ENCODE measurements at places on chromosomes 2 and 18.

DNA sequence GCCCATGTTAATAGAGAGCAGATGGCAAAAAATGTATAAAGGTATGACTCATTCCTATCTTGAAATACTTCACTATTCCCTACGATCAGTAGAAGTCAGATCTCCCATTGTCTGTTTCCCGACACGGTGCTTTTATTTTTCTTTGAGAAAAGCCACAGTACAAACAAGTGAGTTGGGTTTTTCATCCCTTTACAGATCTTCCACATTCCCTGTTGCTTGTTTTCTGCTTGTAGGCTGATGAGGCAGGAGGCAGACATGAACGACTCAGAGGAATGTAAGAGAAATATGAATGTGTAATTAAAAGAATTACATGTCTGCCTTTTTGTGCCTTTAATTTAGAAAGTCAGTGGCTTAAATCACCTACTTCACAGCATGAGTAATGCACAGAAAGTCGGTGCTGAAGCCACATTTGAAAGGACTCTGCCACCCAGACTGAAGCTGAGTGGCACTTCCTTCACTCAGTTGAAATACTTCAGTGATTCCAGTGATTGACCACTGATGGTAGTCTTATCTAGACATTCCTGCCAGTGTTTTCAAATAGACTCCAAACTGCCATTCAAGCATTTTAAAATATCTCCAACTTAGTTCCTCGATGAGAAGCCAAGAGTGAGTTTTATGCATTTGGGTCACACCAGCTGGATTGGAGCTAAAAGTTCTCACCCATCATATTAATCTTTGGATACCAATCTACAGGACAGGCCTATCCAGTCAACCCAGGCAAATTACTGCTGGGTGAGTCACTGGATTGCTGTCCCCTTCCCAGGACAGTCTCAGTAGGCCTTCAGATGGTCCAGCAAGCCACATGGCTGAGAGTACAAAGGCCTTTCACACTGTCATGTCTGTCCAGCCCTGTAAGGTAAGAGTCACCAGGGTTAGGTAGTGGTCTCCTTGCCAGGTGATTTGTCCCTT, 79.0 kb downstream of the COLEC12 start:
- DNase-seq, result peak; percentile 72

DNA sequence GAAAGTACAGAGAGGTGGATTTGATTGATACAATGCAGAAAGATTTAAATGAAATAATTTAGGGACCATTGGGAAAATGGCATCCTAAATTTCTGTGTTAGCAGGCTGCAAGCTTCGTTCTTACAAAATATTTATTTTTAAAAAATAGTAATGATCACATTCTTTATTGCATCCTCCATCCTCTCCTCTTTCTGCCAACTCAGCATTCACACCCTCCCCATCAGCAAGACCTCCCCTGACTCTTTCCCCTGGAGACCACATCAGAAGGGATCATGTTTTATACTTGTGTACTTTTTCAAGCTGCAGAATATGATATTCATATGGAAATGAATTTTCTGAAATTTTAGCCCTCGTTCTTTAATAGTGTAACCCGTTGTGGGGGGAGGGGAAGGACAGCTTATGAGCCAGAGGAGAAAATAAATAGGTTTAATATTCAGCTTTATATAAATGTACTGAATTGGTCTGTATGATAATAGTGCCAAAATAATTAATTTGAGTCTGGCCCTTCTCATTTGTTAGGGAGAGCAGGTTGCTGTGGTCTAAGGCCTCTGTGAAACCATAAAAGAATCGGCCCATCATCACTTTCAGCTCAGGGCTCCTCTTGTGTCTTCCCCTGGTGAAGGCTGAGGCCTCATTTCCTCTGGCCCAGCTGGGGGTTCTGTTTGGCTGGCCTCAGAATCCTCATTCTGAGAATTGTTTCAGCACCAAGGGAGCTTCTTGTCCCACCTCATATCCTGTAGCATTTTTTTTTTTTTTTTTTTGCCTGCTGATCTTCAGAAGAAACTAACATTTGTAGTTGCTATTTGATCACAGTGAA, 330.8 kb downstream of the TXNL1 start:
- DNase-seq, result no peak

DNA sequence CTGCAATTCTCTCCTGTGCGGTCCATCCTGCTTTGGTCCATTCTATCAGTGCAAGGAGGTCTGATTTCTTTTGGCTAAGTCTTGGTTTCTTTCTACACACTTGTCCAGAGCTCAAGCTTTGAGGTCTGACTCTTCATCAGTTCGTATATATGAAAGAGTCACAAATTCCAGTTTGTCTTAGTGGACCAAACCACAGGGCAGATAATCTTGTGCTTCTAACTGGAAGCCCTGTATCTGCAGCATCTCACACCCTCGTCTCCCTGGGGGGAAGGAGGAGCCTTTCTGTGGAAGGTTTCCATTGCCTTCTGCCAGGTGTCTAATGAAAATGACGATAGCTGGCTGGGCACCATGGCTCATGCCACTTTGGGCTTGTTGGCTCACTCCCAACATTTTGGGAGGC, 148.5 kb downstream of the SPP2 start:
- no peak for DNase-seq

DNA sequence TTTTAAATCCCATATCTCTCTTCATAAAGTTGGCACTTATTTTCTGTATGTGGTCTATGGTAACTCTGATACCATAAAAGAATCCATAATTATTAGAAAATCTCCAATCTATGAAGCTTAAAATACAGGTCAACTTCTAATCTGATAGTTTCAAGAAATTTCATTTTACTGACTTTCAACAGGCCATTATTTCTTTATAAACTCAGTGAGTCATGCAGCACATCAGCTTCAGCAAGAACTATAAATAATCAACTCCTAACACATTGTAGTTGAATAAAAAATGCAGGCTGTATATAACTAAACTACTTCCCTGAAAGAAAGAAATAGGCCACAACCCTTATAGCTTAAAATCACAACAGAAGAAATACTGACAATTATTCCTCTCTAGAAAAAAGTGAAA, 204.3 kb upstream of the CCDC150 start:
- DNase-seq, result peak; percentile 15

GRCh38 chr2:69177785-69178636, 165.0 kb downstream of the ANTXR1 start:
- peak; percentile 98 for DNase-seq

GRCh38 chr2:68371581-68371980, 6.5 kb downstream of the PLEK start:
- DNase-seq, result no peak

DNA sequence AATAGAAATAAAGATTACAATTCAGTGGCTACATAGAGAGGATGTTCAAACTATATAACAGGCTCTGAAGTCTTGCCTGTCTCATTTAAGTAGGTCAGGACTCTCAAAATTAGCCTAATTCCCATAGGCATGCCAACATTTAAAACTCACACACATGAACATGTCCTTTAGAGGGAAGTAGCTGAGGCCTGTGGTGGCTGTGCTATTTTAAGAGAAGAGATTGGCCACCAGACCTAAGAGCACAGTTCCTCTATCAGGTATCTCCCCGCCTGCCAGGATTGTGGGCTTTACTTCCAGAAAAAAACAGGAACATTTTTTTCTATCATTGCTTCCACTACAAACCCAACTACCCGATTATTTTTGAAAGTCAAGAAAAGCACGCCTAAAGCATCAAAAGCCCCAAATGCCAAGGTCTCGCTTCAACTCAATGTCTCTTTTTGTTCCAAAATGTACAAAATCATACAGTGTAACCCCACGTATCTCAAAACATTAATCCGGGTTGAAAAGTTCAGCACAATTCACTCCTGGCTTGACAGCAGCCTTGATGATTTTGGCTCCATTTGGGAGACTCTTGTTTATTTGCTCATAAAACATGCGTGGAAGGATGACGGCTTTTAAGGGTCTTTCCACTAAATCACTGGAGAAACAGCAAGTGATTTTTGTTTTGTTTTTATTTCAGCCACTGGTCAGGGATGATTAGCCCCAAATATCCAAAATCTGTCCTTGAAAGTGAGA, 15.3 kb downstream of the FHL2 start:
- no peak for DNase-seq

GRCh38 chr2:190891372-190891771, 10.8 kb downstream of the GLS start:
- no peak for DNase-seq

GRCh38 chr2:156190517-156190916, 142.0 kb downstream of the NR4A2 start:
- no peak for DNase-seq

DNA sequence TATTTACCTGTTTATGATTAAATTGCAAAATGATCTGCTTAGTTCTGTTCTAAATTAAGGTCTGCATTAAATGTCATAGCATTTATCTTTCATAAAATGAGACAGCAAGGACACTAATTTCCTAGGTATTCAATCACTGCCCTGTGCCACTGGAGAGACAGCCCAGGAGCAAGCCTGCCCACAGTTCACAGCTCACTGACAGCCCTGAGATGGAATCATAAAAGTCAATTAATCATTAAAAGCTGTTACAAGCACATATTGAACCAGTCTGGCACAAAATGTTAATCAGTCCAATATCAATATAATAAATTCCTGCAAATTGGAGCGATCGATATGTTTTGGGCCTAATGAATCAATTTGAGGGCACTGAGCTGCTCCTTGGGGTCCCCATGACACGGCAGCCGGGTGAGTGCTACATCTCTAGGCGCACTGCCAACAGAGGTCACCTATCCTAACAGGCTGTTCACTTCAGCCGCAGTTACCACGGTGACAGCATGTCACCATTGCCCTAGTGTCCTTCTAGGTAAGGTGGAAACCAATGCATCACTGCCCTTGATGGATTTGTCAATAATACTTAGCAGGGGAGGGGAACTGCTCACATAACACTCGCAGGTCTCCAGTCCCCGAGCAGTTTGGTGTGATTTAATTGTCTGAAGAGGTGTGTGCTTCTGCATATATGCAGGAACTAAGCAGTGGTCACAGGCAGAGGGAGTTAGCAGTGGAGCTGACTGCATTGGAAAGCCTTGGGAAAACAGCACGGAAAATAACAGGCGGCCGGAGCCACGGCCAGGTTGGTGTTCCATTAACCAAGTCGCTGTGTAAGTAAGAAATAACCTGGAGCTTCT, 47.3 kb downstream of the POU3F3 start:
- no peak for DNase-seq

GRCh38 chr18:79787865-79788733, 9.6 kb upstream of the KCNG2 start:
- DNase-seq, result no peak

DNA sequence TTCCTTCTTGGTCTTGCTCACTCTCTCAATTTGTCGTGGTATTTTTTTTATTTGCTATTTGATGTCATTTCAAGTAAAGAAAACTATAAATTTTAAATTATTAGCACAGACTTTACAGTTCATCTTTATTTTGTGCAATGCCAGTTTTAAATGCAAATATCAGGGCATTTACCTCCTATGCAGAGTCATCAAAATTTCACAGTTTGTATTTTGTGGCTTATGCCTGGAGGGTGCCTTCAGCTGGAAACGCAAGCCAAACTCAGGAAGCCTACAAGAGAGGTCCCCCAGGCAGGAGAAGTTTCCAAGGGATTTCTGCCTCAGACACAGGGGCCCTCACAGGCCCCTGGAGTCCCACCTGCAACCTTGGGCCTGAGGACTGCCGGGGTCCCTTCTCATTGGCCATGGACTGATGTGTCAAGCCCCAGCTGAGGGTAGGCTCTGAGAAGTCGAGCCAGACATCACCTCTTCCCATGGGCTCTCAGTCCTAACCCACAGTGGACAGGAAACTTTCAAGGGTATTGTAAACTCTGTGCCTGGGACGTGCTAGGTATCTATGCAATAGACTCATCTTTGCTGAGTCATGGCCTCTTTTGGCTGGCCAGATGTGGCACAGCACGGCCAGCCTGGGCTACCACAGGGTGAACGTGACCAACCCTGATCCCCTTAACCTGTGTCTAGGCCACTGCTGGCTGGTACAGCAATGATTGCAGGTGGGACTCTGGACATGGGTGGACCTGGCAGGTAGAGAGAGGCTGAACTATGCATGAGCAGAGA, 236.5 kb downstream of the CELF4 start:
- no peak for DNase-seq

GRCh38 chr2:75340560-75340959, 141.2 kb upstream of the TACR1 start:
- peak; percentile 46 for DNase-seq

- DNase-seq, result peak; percentile 34
Observed at GRCh38 chr2:175847128-175847527, 154.9 kb downstream of the LNPK start.

GRCh38 chr2:29485631-29486030, 370.4 kb downstream of the CLIP4 start:
- no peak for DNase-seq

GRCh38 chr2:188292348-188293239, 920 bp downstream of the GULP1 start:
- peak; percentile 78 for DNase-seq

GRCh38 chr2:55961318-55961911, 37.8 kb upstream of the EFEMP1 start:
- peak; percentile 63 for DNase-seq

DNA sequence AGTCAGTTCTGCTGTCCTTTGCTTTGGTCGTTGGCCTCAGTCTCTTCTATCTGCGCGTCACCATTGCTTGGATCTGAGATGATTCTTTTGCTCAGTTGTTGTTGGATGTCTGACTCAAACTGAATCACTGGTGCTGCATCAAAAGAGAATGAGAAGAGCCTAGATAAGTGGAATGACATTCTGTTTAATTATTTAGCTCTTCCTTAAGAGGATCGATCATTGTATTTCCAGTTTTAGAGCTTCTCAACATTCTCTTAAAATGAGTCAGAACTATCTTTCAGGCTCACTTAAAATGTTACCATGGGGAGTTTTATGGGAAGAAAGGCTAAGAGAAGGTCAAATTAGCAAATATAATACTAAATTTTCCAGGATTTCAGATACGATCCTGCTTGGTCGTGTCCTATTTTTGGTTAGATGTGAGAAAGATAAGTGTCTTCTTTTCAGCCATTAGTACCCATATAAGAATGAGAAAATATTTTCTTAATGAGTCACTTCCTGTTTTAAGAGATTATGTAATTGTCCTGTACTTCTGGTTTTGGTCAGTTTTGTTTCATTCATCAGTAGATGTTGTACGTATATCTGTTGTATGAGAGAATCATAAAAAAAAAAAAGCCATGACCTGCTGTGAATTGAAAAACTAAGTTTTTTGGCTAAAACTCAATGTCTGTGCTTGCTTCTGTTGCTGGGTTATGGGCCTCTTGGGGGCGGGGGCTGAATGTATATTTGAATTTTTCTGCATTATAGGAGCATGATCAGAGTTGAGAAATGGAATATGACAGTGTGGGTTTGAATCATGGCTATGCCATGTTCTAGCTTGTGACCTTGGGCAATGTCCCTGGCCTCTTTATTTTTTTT, 31.6 kb upstream of the CASP10 start:
- DNase-seq, result peak; percentile 84

DNA sequence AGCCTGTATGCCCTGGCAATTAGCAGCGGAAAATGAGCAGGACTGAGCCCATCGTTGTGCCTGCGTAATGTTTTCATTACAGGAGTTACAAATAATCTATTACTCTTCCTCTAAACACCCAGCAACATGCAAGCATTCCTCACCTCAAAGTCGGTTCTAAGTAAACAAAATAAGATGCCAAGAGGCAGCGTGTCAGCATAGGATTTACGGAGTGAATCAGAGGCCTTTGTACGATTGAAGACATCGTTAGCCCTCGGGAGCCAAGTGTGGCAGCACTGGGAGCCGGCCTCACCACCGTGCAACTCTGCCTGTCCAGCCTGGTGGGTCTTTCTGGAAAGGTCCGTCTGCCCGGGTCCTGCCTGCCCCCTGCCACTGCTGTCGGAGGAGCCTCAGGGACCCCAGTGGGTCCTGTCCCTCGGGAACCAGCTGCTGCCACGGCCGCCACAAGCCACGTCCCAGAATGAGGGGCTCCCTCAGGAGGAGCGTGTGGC, 80.1 kb upstream of the CTDP1 start:
- DNase-seq, result peak; percentile 74

- DNase-seq, result no peak
Observed at GRCh38 chr2:136527560-136527959, 237.8 kb upstream of the THSD7B start.

GRCh38 chr18:78822949-78823285, 156.7 kb upstream of the SALL3 start:
- no peak for DNase-seq

All from AG10803 (cell line).